Esophagus squamous epithelium (tissue), 5 donors: ENCODE measurements at places on chromosomes 13 and 19.
A peak's percentile ranks its signal among the peaks of the same experiment; 100 is the strongest.

DNA sequence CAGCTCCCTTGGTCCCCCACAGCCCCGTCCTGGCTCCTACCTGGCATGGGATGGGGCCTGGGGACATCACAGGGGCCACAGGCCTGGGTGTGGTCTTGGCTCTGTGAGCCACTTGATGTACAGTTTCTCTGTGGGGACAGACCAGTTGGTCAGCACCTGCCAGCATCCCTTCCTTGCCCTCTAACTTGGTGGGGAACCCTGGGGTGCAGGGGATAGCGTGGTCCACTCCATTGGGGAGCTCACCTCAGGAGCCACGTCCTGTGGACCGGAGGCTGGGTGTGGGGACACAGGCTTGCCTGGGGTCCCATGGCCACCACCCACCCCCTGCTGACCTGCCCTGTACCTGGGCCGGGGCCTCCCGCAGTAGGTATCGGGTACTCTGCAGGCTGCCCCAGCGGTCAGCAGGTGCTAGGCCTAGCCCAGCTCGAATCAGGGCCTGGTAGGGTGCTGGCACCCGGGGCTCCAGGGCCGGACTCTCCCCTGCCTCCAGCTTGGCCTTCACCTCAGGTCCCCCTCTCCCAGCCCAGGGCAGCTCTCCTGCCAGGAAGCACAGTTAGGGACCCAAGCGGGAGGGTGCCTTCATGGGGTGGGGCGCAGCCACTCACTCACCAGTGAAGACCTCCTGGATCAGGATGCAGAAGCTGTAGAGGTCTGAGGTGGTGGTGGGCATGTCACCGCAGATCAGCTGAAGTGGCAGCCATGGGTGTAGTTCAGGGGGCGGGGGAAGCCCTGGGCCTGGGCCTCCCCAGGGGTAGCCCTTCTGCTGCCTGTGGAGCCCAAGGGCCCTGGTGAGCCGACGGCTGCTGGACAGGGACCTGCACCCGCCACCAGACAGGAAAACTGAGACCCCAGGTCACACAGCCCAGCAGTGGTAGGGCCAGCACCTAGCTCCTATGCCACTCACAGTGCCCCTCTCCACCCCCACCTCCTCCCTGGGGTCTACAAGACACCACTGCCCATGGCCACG, 14.9 kb downstream of the ARHGAP33 start:
- DNase-seq = no peak

DNA sequence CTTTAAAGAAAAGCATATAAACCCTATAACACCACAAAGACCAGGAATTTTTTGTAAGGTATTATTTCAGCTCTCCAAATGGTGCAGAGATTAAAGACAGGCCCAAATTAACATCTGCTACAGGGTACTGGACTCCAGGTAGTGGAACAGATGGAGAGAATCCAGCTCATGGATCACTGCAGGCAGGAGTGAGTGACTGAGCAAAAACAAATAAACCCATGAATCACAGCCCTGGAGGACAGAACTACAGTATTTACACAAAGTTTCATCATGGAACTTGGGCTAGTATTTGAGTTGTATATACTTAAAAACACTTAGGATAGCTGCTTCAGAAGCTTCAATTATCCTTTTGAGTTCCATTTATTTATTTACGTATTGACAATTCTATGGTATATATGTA, 132.8 kb upstream of the SPRY2 start:
- no peak for DNase-seq

DNA sequence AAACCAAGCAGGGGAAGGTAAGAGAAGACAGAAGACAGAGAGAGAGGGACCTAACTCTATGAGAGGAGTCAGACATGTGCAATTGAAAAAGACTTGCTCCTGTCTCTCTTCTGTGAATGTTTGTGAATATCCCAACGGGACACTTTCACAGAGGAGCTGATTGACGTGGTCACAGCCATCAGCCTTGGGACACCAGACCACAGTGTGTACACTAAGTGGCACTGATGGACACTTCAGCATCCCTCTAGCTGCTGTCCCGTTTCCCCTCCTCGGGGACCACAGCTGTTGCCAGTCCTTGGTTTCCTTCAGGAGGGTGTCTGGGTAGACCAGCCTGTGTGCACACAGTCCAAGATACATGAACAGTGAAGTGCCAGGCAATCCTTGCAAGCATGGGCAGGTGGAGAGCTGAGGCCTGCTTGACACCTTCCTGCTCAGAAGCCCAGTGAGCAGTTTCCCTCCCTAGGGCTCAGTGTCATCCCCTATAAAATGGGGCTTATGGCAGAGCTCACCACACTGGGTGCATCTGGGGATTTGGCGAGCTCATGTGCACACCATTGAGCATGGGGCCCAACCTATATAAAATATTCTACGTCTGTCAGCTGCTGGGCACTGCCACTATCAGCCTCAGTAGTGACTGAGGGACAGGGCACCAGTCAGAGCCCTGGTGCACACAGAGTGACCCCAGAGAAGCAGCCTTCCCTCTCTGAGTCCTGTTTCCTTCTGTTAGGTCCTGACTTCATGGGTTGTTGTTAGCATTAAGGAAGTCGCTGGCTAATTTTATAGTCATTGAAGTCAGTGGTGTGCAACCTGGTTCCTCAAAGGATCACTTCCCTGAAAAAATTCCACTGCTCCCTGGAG, 4.3 kb upstream of the USF2 start:
- no peak for DNase-seq

- DNase-seq = no peak
These were observed 45.3 kb downstream of the LRCH1 start for GRCh38 chr13:46598140-46598819.

- DNase-seq = no peak
These were observed 1.1 kb downstream of the GJA3 start for GRCh38 chr13:20159646-20160305.

- no peak for DNase-seq
These were observed 169.6 kb upstream of the SOX1 start for GRCh38 chr13:111897178-111897845.

- DNase-seq = no peak
These were observed 43.7 kb downstream of the ELF1 start for GRCh38 chr13:40975441-40975840.

DNA sequence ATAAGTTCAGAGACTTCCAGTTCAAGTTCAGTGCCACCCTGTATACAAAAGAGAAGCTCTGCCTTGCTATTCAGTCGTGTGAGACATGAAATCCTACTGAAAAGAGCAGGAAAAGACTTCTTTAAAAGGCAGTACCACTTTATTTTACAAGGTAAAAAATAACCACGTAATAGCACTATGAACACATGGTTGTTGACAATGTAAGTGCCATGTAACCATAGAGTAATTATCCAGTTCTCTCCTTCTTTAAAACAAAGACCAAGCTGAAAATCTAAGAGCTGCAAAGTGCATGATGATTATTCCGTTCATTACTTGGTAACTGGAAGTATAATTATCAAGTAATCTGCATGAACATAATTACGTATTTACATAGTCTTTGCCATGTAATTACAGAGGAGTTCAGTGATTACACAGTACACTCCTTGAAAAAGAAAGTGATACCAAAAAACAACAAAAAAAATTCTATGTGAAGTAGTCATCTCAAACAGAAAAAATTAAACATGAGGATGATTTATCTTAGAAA, 288.7 kb downstream of the EFNB2 start:
- no peak for DNase-seq

- no peak for DNase-seq
These were observed 3.9 kb downstream of the DAND5 start for GRCh38 chr19:12973236-12973635.

DNA sequence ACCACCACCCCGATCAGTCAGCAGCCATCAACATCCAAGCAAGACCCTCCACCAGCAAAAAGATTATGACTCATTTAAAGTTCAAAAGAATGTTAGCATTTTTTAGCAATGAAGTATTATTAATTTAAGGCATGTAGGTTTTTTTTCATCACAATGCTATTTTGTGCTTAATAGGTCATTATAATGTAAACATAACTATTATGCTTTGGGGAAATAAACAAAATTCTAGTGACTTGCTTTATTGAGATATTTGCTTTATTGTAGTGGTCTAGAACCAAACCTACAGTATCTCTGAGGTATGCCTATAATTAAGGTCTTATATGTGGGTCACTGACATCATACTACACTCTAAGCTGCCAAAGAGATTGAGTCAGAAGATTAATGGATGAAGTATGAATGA, 20.0 kb downstream of the KLF12 start:
- no peak for DNase-seq

DNA sequence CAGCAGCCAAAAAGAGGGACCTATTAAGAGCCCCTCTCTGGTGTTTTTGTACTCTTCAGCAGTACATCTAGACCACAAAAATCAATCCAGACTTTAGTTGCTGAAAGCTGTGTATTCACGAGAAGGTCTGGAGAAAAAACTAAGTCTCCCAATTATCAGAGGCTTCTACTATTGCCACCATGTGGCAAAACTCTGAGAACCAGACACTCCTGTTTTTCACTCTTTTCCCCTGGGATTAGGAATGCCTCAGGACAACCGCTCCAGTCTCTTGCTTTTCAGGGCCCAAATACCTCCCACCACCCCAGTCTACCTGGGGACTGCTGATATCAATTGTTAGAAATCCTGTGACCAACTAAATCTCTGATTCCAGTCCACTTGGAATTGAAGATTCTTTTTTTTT, 30.1 kb upstream of the OBI1 start:
- no peak for DNase-seq

- DNase-seq = peak; percentile 14
These were observed 26.5 kb upstream of the HOMER3 start for GRCh38 chr19:18967358-18968146.
